ENCODE measurements at places on chromosomes 11 and 22.

GRCh38 chr11:126707498-126707897 lies 293.1 kb downstream of the KIRREL3 start:
- DNase-seq, result no peak

GRCh38 chr11:123507043-123507442 lies 77.0 kb downstream of the GRAMD1B start:
- no peak for DNase-seq

DNA sequence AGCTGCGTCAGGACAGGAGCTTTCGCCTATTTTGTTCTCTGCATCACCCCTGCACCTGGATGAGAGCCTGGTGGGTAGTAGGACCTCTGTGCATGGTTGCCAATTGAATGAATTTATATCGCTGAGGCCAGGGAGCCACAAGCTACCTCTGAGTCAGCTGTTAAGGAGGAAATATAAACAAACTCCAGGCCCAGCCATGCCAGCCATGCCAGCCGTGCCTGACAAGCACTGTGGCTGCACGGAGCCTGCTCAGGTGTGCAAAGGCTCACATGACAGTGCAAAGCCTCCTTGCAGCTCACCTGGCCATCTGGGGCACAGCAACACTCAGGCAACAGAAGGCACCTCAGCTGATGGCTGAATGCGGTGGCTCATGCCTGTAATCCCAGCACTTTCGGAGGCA lies 33.7 kb upstream of the LINC01488 start:
- DNase-seq, result no peak

GRCh38 chr11:12298610-12299009 lies 78.8 kb upstream of the PARVA start:
- DNase-seq, result no peak

DNA sequence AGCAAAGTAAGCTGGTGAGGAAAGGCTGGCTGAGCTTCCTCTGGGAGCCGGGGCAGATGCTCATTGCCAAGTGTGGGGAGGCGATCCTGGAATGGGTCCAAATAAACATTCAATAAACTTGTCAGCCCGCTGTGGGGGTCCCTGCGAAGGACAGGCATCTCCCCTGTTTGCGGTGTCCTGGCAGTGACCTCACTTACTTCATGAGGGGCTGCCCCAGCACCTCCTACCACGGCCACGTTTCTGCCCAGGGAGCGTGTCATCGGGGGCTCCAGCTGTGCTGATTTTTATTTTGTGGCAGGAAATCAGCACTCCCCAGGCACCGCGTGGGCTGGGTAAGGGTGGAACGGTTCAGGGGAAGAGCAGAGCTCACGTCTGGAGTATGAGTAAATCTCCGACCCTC lies 493.9 kb upstream of the B3GAT1 start:
- no peak for DNase-seq

- no peak for DNase-seq
Observed at GRCh38 chr11:27673979-27674663, 26.1 kb downstream of the BDNF start.

GRCh38 chr22:21736084-21736642 lies 569 bp upstream of the YPEL1 start:
- DNase-seq, result no peak

GRCh38 chr11:111733016-111733415 lies 33.2 kb downstream of the PPP2R1B start:
- no peak for DNase-seq

- no peak for DNase-seq
Observed at GRCh38 chr22:17268501-17269223, 49.4 kb upstream of the ADA2 start.
